Stimulated activated CD4-positive, alpha-beta T cell treated with anti-CD3 and anti-CD28 coated beads, Interleukin-12 subunit alpha, Interleukin-12 subunit beta, amount 100 ng/mL, for 24 hours (primary cell): ENCODE measurements at places on chromosomes 5 and 9.

DNA sequence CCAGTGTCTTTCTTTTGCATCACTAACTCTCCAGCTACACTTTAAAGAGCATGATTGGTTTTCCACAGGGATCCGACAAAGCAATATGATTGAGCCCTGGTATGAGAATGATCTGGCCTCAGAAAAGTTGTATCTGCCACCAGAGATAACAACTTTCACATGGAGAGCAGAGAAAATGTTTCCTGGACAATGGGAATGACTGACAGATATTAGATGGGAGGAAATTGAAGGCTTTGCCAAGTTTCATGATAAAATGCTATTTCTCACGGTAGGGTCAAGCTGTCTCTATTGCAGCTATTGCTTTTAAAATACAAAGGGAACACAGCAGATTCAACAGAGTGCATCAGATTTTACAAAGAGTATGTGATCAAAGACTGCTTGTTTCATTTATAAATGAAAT is 56.4 kb upstream of the GLIS3 start:
- DNase-seq: no peak

- DNase-seq: no peak
These were observed 8.7 kb downstream of the LHX6 start for GRCh38 chr9:122219856-122220672.

DNA sequence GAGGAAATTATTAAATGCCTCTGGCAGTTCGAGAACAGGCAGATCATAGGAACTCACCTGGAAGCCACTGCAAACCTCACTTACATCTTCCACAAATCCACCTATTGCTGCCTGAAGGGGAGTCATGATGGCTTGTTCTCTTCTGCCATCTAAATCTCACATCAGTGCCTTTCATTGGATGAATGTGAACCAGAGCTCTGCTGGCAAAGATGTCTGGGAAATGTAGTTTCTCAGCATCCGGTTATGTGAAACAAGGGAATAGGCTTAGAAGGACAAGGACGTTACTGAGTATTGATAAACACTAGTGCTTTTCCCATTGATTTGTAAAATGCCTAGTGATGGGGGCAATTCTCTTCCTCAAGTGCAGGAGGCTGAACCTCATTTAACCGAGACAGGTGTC is 483.3 kb downstream of the ARHGEF28 start:
- no peak for DNase-seq

DNA sequence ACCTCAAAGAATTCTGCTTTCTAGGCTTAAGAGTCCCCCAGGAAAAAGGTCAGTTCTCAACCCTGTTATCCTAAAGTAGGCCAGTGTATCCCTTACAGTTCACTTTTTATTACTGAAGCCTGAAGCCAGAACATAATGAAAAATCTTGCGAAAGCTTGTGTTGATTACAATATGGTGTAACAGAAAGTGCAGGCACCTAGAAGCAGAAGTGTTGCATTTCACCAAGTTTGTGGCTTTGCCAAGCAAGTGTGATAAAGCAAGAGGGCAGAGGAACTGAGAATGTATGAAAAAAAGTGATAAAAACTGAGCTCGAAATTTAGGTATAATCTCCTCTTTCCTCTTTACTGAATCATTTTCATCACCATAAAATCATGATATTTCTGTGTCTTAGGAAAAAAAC is 26.2 kb downstream of the AGTPBP1 start:
- DNase-seq: no peak

- no peak for DNase-seq
These were observed 46.4 kb upstream of the ABCA1 start for GRCh38 chr9:104974053-104974962.

- DNase-seq: no peak
These were observed 765.3 kb downstream of the MTRR start for GRCh38 chr5:8634219-8634618.

DNA sequence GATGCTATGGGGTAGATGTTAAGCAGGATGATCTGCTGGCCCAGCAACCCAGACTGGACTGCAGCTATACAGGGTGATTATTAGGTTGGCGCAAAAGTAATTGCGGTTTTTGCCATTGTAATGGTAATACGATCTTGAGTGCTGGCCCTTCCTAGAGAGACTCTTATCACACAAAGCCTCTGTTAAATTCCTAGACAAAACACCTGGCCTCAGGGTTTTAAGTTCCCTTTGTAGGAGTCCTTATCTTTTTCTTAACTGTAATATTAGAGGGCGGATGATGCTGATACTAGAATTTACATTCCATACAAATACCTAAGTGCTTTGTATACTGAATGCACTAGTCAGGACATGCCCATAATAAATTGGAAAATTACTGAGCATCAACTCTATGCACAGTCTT is 222.2 kb downstream of the NDUFS4 start:
- DNase-seq: no peak

- no peak for DNase-seq
These were observed 42.8 kb downstream of the NFIB start for GRCh38 chr9:14271093-14271673.

DNA sequence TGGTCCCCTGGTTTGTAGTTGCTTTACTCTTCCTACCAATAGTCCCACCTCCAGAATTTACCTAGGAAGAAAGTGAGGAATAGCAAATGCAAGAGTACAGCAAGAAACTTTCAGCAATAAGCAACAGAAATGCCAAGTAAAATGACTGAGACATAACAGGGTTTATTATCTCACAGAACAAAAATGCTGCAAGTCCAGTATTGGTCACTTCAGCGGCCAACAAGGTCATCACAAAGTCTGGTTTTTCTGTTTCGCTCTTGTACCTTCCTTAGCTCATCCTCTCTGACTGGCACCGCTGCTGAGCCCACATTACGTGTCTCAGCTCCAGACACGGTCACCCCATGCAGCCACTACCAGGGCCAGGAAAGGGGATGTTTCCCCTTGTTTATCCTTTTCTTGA is 82.7 kb downstream of the RFK start:
- DNase-seq: no peak

- DNase-seq: no peak
These were observed 33.4 kb downstream of the LPCAT1 start for GRCh38 chr5:1490376-1490775.

GRCh38 chr5:115116001-115116400 is 53.7 kb downstream of the TRIM36 start:
- no peak for DNase-seq

DNA sequence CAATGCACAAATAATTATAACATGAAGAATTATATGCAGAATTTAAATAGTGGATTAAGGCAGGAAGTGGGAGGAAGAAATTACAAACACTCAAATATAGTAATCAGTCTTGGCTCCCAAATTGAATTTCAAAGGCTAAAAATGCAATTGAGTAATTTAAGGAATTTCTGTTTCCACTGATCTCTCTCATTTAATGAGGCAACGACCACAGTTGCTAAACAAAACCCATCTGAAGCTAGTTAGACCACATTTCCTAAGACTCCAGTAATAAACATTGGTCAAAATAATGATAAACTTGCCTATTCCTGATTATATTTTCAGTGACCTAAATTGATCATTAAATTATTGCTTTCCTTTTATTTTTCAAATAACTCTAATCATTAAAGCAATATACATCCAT is 174.3 kb upstream of the GRIN3A start:
- DNase-seq: no peak

GRCh38 chr9:87127978-87128614 is 180.8 kb upstream of the GAS1 start:
- no peak for DNase-seq

DNA sequence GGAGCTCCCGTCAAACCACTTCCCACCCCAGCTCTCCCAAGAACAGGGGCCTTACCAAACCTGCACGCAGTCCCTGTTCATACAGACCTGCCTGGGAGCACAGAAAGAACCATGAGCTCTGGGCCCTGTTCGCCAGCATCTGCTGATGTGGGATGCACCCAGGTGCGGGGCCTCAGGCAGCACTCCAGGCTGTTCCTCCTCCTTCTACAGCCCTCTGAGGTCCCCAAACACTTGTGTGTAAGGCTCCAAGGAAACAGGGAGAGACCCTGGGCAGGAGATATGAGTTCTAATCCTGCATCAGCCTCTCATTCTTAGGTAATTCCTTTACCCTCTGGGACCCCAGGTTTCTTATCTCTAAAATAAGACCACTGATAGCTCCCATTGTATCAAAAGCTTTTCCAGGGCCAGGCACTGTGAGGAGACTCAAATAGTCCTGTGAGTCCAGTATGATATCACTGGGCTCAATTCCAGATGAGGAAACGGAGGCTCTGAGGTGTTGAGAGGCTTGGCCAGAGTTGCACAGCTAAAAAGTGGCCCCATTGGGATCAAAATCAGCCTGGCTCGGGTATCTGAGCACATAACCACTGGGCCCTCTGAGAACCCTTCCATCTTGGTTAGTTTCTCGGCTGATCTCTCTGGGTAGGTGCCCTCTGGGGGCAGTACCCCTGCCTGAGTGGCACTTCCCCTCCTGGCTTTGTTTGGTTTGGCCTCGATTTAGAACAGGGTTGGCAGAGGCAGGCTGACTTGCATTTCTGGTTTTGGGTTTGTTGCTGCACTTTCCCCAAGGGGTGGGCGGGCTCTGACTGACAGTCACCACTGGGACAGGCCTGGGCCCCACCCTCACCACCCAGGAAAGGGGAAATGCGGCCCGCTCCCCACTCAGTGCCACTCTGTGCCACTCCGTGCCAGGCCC is 116.8 kb downstream of the RGS3 start:
- DNase-seq: peak; percentile 39

GRCh38 chr5:153489611-153490010 is 859 bp upstream of the GRIA1 start:
- no peak for DNase-seq

GRCh38 chr9:84821431-84821830 is 151.9 kb downstream of the NTRK2 start:
- DNase-seq: no peak

DNA sequence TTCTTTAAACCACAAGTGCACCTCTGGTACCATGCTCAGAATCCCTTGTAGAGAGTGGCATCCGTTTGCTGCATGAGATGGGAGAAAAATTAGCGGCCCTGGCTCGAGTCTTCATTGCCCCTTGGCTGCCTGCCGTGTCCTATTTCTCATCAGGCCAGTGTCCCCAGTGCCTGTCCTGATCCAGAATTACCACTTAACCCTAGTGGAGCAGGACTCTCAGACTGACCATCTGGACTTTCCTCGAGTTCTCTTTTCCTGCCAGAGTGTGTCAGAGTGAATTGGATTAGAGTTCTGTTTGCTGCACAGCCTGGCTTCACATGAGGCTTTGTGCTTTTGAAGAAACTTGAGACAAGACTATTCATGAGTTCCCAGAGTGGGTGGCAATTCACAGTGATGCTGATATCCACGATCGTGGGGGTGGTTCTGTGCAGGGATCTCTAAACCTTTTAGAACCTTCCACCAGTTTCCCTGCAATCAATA is 92.6 kb downstream of the C9orf152 start:
- no peak for DNase-seq

DNA sequence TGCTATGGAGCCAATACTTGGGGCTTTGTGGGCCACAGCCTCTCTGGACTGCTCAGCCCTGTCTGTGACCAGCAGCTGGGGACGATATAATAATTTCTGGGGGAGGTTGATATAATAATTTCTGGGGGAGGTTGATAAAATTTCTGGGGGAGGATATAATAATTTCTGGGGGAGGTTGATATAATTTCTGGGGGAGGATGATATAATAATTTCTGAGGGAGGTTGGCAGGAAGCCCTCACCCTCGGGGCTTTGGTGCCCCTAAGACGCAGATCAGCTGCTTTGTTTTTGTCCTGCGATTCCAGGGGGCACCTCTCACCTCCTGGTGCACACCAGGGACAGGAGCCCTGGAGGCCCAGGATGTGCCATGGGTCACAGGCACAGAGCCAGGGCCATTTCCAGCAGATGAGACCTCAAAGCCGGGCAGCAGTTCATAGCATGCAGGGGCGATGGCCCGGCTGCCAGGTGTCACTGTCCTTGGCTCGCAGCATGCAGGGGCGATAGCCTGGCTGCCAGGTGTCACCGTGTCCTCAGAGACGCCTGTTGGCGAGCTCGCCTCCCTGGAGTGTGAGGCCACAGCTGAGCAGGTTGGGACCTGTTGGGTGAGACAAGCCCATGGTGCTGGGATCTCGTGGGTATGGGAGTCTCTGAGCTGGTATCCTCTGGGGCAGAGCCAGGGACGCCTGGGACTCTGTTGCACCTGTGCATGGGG is 3.8 kb upstream of the TOR4A start:
- DNase-seq: no peak

- DNase-seq: no peak
These were observed 29.2 kb downstream of the RUSC2 start for GRCh38 chr9:35518981-35519679.

DNA sequence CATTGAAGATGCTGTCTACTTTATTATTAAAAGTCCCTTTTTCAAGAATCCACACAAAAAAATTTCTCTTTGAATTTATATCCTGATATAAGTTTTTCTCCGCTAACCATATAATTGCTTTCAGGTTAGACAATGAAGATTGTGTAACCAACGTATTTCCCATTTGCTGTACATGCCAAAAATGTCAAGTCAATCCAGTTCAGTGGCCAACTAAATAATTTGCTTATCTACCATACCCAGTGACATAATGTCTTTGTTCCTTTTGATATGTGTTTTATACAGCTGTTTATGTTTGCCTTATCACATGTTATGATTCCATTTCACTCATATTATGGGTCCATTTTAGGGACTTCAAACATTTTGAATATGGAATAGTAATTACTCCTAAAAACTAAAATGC is 349.9 kb downstream of the EFNA5 start:
- DNase-seq: no peak

- DNase-seq: no peak
These were observed 151.5 kb downstream of the RGS3 start for GRCh38 chr9:113614843-113615648.

DNA sequence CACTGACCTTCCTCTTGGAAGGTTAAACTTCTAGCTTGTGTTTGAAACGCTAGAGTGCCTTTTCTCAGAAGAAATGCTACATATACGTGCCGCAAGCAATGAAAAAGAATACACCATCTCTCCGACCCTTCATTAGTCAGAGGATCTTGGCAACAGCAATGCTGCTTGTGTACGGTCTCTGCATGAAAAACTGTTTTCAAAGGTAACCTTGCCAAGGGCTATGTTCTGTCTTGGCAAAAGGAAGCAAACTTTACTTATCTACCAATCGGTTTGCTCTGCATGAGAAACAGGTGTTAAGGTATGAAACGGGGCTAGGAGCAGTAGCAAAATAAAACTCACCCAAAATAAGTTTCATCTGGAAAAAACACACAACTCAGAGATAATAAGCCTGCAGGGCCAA is 297.8 kb downstream of the FBXL17 start:
- no peak for DNase-seq

- DNase-seq: no peak
These were observed 2.1 kb downstream of the PCDHA8 start for GRCh38 chr5:140842798-140843733.

GRCh38 chr9:88173378-88173999 is 35.2 kb upstream of the SPATA31C2 start:
- DNase-seq: no peak

DNA sequence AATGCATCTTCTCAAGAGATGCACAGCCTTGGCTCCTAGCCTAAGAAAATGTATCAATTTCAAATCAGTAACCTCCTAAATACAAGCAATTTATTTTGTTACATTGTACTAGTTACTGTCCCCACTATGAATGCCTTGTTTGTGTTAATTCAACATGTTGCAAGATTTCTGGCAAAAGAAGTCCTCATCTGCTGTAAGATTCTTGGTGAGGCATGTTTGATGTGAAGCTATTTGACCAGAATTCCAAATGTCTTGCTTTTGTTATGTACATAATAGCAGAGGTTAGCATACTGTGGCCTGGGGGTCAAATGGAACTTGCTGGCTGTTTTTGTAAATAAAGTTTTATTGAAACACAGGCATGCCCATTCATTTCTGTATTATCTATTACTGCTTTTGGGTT is 1023.1 kb upstream of the WWC1 start:
- no peak for DNase-seq
